ENCODE measurements at places on chromosomes 2 and 18. TPM values are rescaled to one million over a fixed set of nuclear protein-coding genes. Genes with fewer than 3 reads are reported as not detected.
A peak's percentile ranks its signal among the peaks of the same experiment; 100 is the strongest.

DNA sequence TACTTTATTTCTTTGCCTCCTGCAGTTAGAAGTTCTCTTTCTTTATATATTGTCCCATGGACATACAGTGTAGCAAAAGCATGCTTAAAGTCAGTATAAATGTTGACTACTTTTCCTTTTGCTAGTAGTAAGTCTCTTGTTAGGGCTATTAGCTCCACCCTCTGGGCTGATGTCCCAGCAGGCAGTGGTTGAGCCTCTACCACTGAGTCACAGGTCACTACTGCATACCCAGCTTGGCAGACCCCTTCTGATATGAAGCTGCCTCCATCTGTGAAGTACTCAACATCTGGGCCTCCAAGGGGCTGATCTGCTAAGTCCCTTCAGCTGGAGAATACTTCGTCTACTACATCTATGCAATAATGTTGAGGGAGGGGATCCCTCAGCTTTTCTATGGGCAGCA lies 61.0 kb upstream of the SLC35G4 start:
- no peaks in the 10 kb centered on the region for H3K27me3 ChIP-seq
- no peak overlapping the region for H3K27ac ChIP-seq
- no peak overlapping the region for H3K4me3 ChIP-seq

DNA sequence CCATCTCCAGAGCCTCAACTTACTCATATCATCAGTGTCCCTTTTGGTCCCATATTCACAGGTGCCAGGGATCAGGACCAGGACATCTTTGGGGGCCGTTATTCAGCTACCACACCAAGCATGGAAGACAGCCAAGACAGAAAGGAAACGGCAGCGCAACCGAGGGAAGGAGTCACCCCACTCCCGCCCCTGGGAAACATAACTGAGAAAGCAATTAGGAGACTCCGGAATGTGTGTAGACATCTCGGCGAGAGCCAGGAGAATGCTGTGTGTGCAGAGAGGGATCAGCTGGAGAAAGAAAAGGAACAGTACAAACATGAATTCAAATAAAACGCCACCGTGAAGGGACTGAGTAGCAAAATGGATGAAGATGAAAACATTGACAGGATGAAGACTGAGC lies 13.4 kb upstream of the BOK start:
- no peaks in the 10 kb centered on the region for H3K4me1 ChIP-seq
- ATAC-seq = no peak
- no peak overlapping the region for H3K4me3 ChIP-seq
- no peaks in the 10 kb centered on the region for H3K36me3 ChIP-seq
- no peak overlapping the region for H3K27ac ChIP-seq
- H3K27me3 ChIP-seq = peaks cover 9% of the 10 kb centered on the region

Gene BUB1
- 103 TPM for total RNA-seq

Gene POTEI
- not detected for total RNA-seq

GRCh38 chr2:234969306-234970098 lies 17.7 kb downstream of the SH3BP4 start:
- H3K27ac ChIP-seq = no peak overlapping the region
- no peaks in the 10 kb centered on the region for H3K4me1 ChIP-seq
- ATAC-seq = no peak
- peaks cover 23% of the 10 kb centered on the region for H3K27me3 ChIP-seq

Gene ACADL
- not detected for total RNA-seq

DNA sequence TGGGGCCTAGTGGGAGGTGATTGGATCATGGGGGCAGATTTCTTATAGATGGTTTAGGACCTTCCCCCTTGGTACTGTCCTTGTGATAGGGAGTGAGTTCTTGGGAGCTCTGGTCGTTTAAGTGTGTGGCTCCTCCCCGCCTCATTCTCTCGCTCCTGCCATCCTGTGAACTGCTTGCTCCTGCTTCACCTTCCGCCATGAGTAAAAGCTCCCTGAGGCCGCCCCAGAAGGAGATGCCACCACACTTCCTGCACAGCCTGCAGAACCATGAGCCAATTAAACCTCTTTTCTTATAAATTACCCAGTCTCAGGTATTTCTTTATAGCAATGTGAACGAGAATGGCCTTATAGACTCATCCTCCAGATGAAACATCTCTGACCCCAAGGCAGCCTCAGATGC lies 101.5 kb downstream of the KCNF1 start:
- H3K27ac ChIP-seq = no peak overlapping the region
- no peaks in the 10 kb centered on the region for H3K4me1 ChIP-seq
- no peaks in the 10 kb centered on the region for H3K36me3 ChIP-seq
- H3K4me3 ChIP-seq = no peak overlapping the region
- peaks cover 18% of the 10 kb centered on the region for H3K27me3 ChIP-seq

DNA sequence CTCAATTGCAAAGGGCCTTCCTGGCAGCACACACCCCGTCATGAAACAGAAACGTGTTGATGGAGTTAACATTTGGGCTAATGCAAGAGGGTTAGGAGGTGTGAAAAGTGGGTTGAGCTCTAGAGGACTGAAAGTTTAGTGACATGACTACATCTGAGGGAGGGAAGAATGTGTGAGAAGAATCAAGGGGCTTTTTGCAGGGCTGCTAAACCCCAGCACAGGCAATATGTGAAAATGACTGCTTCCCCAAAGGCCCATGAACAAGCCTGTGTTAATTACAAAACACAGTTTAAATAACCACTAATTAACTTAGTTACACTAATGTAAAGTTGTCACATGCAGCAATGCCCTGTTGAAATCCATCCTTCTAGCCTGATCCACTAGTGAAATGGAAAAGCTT lies 63.4 kb upstream of the PEX13 start:
- H3K4me3 ChIP-seq = no peak overlapping the region
- no peaks in the 10 kb centered on the region for H3K4me1 ChIP-seq
- peaks cover 15% of the 10 kb centered on the region for H3K36me3 ChIP-seq
- ATAC-seq = no peak
- no peaks in the 10 kb centered on the region for H3K27me3 ChIP-seq

Gene SSB
- 39.5 TPM for total RNA-seq

DNA sequence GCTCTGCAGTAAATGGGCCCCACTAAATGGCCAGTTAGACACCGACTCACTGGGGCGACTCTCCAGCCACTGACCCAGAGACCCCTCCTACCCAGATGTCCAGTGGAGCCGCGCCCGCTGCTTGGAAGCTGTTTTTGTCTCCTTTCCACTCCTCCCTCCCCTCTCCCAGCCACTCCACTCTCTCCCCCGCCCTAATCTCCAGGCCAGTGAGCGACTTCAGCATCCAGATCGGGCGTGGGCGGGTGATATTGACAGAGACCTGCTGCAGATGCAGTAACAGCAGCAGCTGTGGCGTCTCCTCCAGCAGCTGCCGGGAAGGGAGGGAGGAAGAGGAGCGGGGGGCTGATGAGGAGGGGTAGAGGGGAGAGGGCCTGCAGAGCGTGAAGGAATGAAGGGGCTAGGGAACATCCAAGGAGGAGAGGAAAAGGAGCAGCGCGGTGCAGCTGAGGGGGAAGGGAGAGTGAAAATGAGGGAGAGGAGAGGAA lies at the start of gene SCN7A:
Gene SCN7A, minus strand, starts transcription at position 110 of the 485 bp plus-strand sequence. CDS start 16,553 bp downstream, outside the sequence.
- no peak within 1 kb of the TSS for H3K27ac ChIP-seq
- H3K4me1 ChIP-seq = no peaks in the 10 kb centered on the region
- no peak within 1 kb of the TSS for H3K4me3 ChIP-seq
- H3K36me3 ChIP-seq = no peaks in the 10 kb centered on the region

GRCh38 chr18:28284132-28284531 lies 107.2 kb upstream of the CDH2 start:
- no peak overlapping the region for H3K27ac ChIP-seq
- H3K4me1 ChIP-seq = no peaks in the 10 kb centered on the region
- no peak overlapping the region for H3K4me3 ChIP-seq
- ATAC-seq = no peak
- H3K27me3 ChIP-seq = no peaks in the 10 kb centered on the region

Gene RTP5
- total RNA-seq = not detected

DNA sequence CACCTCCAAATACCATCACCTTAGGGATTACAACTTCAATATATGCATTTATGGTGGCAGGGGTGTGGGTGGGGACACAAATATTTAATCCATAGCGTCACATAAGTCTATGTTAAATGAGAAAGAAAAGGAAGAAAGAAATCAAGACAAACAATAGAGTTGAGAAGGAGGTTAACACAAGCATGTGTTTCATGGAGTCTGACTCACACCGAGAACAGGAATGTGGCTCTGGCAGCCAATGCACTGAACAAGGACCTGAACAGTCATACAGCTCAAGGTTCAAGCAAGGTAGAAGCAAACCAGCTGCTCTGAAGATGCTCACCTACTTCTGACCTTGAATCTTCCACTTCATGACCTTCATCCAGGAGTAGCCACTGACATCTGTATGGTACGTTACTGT lies 36.2 kb upstream of the LPIN1 start:
- H3K4me1 ChIP-seq = peaks cover 3% of the 10 kb centered on the region
- no peaks in the 10 kb centered on the region for H3K36me3 ChIP-seq
- H3K27ac ChIP-seq = no peak overlapping the region
- H3K4me3 ChIP-seq = no peak overlapping the region
- peak; percentile 45 for ATAC-seq

Measured in activated T-helper 17 cell treated with anti-CD3 and anti-CD28 coated beads, Interleukin-2, amount 50 U/mL, for 72 hours (primary cell).